GF-D8 (cell line): ENCODE measurements at places on chromosomes 1 and 21.

- no peak for DNase-seq
Measured at GRCh38 chr1:69491416-69491815, 76.3 kb upstream of the LRRC7 start.

DNA sequence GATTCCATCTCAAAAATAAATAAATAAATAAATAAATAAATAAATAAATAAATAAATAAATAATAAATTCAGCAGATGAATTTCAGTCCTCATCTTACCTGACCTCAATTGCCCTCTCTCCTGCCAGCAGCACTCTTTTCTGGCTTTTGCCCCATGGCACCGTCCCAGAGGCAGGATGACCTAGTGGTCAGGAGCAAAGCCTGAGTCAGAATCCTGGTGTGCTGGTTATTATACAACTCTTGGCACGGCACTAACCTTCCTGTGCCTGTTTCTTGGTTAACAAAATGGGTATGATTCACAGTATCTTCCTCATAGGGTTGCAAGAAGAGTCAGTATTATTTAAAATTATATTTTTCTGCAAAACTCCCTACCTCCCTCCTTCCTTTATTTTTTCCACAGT, 43.0 kb downstream of the NKAIN1 start:
- no peak for DNase-seq

GRCh38 chr1:214492401-214493075, 58.9 kb downstream of the PTPN14 start:
- DNase-seq = no peak

DNA sequence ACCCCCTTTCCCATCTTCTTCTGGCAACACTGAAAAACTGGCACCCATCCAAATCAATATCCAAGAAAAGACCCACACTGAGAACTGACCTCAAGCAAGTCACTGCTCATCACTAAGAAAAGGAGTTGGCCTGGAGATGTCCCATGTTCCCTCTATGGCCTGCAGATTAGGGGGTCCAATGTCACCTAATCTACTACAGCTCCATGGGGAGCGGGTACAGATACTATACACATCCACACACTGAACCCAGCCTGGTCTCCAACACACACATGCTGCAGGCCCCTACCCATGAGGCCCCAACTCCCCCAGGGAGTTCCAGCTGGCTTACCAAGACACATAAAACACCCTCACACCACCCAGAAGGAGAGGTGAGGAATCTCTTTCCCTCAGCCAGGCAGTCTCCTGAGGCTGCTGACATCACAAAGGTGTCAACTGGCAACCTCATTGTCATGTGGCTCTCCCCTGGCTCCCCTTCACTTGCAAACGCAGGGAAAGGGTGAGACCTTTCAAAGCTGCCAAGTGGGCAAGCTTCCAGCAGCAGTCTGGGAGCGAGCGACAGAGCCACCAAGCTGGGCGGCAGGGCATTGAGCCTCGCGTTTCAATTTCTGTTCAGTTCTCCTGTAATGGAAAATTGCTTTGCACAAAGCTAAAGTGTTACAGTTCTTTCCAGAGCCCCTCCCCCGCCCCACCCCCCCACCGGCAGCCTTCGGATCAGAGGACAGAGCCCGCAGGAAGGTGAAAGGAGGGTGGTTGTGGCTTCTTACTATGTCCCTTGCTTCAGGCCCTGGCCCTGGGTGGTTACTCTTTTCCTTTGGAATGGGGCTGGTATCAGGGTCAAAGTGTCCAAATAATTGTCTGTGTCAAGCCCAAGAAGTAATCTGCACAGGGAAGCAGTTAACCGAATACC, at the start of gene LRRC52:
TSS of gene LRRC52 (plus strand) at position 469 of the 907 bp plus-strand sequence. CDS start at position 766, 297 bp downstream.
- no peak for DNase-seq

- DNase-seq = no peak
Measured at GRCh38 chr1:83130886-83131691, 867.8 kb downstream of the TTLL7 start.

GRCh38 chr1:168054117-168054516, 82.6 kb downstream of the GPR161 start:
- DNase-seq = no peak
